MG63 (cell line): ENCODE measurements at places on chromosomes 5 and 9. TPM values are rescaled to one million over a fixed set of nuclear protein-coding genes. Genes with fewer than 3 reads are reported as not detected.

The FAXDC2 gene
- total RNA-seq: 0.54 TPM in 1 of 2 replicates, not detected in the other

The PCDHB15 gene
- 0.07 and 2.0 TPM in 2 replicates for total RNA-seq

The TMEM171 gene
- 0.96 and 4.3 TPM in 2 replicates for total RNA-seq

The WNK2 gene
- total RNA-seq: 0.17 and 1.1 TPM in 2 replicates

The BOD1 gene
- 158 and 173 TPM in 2 replicates for total RNA-seq

The ZDHHC11B gene
- not detected in 2 replicates for total RNA-seq

The PTBP3 gene
- 16.3 and 20.7 TPM in 2 replicates for total RNA-seq

The DMRT3 gene
- total RNA-seq: not detected in 2 replicates

The PCDHB11 gene
- 1.0 TPM in 1 of 2 replicates, not detected in the other for total RNA-seq

- DNase-seq: peak; percentile 8
Measured at GRCh38 chr5:93236807-93237421, 344.1 kb downstream of the NR2F1-AS1 start.

- DNase-seq: peak; percentile 45
Measured at GRCh38 chr9:935348-935965, 41.0 kb upstream of the DMRT3 start.

DNA sequence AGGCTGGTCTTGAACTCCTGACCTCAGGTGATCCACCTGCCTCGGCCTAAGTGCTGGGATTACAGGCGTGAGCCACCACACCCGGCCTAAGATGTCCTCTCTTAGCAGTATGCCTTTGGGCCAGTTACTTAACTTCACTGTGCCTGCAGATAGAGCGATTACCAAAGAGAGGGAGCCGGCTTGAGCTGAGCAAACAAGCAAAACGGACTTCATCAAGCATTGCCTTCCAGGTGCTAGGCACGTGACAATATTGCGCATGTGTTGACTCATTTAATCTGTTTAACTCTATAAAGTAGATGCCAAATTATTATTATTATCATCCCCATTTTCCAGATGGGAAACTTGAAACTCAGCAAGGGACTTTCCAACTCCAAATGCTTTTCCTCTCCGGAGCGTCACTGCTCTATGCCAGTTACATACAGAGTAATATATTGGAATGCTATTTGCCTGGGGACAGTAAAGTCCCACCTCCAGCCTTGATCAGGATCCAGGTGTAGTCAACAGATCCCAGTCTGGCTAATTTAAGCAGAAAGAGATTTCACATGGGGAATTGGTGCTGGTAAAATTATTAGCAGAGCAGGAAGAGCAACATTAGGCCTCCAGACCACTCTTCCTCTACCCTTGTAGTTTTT lies 5.6 kb upstream of the C9orf152 start:
- DNase-seq: no peak

DNA sequence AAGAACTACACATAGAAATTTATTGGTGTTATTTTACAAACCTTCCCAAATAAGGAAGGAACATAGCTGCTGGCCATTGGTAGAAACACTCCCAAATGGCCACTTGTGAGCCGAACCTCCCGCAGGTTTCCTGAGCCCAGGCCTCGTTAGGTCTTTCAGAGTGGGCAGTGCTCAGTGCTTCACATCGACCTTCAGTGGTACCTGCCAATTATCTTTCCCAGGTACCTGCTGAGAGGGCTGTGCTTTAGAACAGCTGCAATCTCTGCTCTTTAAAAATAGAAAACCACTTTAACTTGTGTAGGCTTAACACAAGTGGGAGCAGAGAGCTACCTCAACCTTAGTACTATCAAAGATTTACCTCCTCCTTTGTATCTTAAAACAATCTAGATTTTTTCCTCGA lies 334.1 kb downstream of the RFX3 start:
- no peak for DNase-seq

DNA sequence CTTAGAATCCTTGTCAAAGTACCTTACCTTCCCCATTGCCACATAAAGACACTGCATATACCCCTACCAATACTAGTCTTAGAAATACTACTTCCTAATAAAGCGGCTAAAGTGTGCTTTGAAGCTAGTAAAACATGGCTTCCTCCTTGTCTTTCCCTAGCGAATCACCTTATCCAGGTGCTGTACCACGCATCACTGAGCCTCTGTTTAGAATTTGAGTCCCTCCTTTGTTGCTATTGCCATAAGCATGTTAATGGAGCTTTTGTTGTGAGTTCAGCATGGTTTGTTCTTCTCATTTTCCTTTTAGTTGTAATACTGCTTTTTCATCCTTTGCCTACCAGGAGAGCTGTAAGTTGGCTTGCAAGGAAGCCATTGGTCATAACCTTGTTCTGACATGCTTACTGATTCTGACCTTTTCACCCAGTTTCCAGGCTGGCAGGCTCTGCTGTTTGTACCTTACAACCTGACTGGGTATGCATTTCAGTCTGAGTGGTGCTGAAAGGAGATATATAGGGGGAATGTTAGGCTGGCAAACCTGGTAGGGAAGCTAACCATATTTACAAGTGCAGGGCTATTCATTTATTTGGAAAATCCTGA lies 49.8 kb downstream of the LMNB1 start:
- DNase-seq: no peak

DNA sequence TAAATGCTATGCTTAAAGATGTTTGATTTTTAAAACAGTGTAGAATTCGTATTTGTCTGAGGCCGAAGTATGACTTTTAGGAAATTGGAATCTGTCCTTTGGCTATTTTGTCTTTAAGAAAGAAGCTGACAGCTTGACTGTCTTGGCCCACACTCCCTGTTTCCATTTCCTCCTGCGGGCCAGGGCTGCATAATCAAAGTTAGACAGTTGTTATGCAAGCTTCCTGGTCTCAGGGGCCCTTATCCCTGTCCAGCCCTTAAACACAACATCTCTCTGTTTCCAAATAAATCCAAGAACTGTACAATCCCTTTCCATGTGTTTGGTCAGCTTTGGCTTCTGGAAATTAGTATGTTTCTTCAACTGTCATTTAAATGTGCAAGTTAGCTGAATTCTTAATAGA lies 54.6 kb upstream of the ECM2 start:
- peak; percentile 23 for DNase-seq

GRCh38 chr5:159052401-159053011 lies 47.2 kb downstream of the EBF1 start:
- DNase-seq: no peak

- no peak for DNase-seq
Measured at GRCh38 chr9:85202596-85202995, 533.1 kb downstream of the NTRK2 start.

- no peak for DNase-seq
Measured at GRCh38 chr5:33524476-33524875, 83.7 kb downstream of the TARS1 start.

DNA sequence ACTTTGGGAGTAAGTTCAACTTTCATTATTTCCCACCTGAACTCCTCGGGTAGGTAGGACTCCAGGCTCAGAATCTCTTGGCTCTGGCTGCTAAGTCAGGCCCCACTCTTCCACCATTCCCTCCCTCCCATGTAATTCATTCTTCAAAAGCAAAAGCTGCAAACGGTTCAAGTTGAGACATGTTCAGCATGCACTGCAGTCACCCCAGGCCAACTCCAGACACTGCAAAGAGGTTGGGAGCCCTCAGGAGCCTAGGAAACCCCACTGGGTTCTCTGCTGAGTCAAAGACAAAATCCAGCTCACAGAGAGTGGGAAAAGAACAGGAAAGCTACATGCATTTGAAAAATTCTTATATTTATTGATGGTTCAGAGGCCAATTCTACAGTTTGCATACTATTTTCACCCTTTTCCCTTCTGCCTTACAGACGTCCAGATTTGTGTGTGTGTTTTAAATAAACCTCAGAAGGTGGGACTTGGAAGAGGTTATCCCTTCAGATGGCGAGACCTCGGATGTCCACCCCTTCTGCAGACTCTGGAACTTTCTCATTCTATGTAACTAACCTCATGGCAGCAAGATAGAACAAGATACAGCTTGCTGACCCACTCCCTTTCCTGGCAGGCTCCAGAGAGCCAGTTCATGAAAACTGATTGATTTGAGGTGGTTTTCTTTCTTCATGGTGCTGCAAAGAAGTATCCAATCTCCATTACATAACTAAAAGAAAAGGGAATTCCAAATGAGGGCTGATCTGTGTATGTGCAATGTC lies 65.7 kb upstream of the EQTN start:
- no peak for DNase-seq

GRCh38 chr9:114908104-114908622 lies 22.2 kb downstream of the TNFSF8 start:
- peak; percentile 54 for DNase-seq

DNA sequence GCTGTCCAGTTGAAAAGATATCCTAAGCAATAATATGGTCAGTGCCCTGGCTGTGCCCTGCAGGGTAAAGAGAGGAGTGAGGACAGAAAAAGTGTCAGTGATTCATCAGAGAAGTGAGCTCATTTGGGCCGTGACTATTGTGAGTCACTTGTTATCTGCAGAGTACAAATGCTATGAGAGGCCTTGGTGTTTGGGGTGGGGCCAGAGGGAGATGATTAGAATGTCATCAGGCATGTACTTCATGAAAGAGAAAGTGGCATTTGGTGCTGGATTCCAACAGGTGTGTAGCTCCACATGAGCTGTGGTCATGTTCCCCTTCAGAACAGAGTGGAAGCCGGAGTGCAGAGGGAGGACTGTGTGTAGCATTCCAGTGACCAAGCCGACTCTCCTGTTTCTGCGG lies 174.1 kb downstream of the KDM4C start:
- DNase-seq: peak; percentile 77

DNA sequence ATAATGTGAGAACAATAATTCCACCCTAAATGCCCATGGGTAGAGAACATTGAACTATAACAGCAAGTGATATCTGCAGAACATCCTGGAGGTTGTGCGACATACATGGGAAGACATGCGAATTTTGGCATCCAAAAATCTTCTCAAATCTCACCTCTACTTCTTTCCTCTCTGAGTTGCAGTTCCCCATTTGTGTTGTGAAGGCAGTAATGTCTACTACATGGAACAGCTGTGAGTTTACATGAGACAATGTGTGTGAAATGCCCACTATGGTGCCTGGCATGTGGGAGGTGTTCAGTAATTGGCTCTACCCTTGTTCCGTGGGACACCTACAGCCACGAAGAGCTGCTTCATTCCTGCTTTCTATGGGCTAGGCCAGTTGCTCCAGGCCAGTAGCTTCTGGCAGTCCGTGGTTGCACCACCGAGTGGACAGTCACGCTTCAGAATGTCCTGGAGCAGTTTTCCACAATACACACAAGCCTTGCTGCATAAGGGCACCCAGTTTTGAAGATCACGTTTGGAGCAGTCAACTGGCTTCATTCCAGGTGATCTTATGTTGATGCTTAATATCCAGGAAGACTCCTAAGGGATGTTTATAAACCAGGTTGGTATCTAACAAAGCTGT lies 297.7 kb downstream of the DEPDC1B start:
- no peak for DNase-seq

DNA sequence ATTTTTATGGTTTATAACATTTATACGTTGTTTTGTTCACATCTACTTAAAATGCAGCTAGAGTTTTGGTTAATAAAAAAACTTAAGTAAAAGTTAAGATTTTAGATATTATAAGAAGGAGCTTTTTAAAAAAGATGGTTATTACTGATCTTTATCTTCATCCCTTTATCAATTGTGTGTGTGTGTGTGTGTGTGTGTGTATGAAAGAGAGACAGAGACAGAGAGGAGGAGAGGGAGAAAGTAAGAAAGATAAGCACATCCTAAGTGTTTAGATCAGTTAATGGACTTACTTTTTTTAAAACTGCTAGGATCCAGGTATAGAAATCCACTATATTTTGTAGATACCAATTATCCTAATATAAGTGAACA lies 45.8 kb upstream of the RICTOR start:
- DNase-seq: no peak

GRCh38 chr9:90142580-90142979 lies 500.0 kb downstream of the DIRAS2 start:
- no peak for DNase-seq

DNA sequence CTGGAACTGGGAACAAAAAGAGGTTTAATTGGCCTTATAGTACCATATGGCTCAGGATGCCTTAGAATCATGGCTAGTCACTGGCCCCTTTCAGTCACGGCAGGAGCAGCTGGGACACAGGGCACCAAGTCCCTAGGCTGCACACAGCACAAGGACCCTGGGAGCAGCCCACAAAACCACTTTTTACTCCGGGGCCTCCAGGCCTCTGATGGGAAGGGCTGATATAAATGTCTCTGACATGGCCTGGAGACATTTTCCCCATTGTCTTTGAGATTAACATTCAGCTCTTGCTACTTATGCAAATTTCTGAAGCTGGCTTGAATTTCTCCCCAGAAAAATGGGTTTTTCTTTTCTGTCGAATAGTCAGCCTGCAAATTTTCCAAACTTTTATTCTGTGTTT lies 1026.4 kb upstream of the COX7C start:
- no peak for DNase-seq

DNA sequence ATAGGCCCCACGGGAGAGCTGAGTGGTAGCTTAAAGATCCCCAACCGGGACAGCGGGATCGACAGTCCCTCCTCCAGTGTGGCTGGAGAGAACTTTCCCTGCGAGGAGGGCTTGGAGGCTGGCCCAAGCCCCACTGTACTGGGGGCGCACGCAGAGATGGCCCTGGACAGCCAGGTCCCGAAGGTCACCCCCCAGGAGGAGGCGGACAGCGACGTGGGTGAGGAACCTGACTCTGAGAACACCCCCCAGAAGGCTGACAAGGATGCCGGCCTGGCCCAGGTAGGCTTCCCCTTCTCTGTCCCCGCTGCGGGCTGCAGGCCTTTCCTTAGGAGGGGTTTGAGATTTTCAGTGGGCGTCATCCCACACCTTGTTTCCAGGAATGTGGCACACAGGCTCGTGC lies 29.1 kb downstream of the FGD3 start:
- no peak for DNase-seq

DNA sequence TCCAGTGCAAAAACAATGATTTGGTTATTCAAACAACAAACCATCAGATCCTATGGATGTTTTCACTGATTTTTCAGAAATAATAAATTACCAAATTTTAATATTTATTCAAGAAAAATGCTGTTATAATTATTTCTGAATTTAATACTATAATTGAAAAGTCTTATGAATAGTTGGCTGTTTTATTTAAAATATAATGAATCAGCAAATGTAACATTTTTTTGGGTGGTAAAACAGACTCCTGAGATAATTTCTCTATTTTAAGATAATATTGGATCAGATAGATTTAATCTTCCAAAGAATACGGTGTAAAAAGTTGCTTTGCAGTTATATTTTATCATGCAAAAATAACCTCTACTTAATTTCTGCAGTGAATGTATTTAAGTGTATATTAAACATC lies 5.3 kb upstream of the GOLGA1 start:
- no peak for DNase-seq

DNA sequence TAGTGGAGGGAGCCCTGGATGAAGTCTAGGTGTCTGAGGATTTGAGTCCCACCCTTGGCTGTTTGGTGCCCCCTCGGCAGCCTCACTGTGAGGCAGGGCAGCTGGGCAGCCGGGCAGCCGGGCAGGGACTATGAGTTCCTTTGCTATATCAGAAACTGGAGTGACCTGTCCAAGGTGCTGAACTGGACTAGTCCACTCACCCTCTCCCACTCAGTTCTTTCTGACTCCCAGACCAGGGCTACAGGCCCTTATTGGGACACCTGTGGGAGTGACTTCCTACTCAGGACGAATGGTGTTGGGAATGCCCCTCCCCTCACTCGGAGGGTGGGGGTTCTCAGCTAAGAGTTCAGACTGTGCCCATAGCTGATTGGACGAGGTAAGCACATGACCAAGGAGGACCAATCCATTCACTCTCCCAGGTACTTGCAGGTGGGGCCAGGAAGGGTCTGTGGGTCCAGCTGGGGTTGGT lies 34.1 kb upstream of the RAPGEF1 start:
- DNase-seq: peak; percentile 20

- DNase-seq: no peak
Measured at GRCh38 chr9:4138781-4139180, 161.1 kb downstream of the GLIS3 start.

GRCh38 chr5:61313960-61314681 lies 17.9 kb upstream of the ZSWIM6 start:
- DNase-seq: peak; percentile 77

- peak; percentile 76 for DNase-seq
Measured at GRCh38 chr9:89153232-89154017, 25.2 kb downstream of the SHC3 start.
